Activated T-cell treated with anti-CD3 and anti-CD28 coated beads for 1 hour (primary cell): ENCODE measurements at places on chromosomes 5 and 9.

GRCh38 chr5:143985832-143986515 is 174.0 kb downstream of the HMHB1 start:
- DNase-seq = no peak

- DNase-seq = no peak
Measured at GRCh38 chr5:72749362-72749997, 67.0 kb upstream of the TNPO1 start.

DNA sequence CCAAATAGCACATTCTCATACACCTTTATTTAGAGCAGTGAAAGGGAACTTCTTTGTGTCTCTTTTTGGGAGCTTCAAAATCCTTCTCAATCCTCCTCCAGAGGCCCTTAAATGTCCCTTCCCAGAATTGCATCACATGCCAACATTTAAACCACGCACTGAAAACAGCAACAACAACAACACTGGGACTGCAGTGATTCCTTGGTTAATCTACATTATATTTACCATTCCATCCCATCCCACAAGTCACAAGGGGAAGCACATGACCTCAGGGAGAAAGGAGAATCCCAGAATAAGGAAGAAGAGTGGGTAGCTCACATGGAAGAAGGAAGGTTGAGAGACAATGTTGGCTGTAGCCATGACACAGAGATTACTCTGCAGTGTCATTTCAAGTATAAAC is 41.1 kb downstream of the ELOVL7 start:
- no peak for DNase-seq

DNA sequence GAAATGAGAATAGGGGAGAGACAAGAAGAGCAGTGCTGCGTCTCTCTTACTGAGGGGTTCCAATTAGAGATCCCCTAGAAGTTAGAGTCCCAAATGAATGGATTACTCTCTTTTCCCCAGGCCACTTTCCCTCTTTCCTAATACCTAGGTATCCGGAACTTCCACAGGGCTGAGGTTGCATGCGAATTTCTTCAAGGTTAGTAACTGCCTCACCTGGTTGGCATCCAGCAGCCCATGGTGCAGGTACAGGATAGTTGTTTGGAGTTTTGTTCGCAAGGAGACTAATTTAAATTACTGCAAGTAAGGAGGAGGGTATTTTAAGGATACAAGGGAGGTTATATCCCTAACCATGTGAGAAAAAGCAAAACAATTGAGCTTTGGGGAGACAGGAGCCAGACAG is 52.4 kb upstream of the JAK2 start:
- no peak for DNase-seq

- DNase-seq = no peak
Measured at GRCh38 chr5:79069488-79070349, at the start of the genes BHMT2 and DMGDH. TSS of gene BHMT2 (plus strand) at chr5:79069767. CDS start at chr5:79069783, 16 bp downstream. TSS of gene DMGDH (minus strand) at chr5:79069674. CDS start at chr5:79069620, 54 bp downstream.

GRCh38 chr9:23926368-23926767 is 100.3 kb upstream of the ELAVL2 start:
- DNase-seq = no peak

GRCh38 chr5:67530609-67531255 is 334.1 kb upstream of the CD180 start:
- no peak for DNase-seq

- no peak for DNase-seq
Measured at GRCh38 chr5:59648949-59649921, 244.3 kb downstream of the PDE4D start.

DNA sequence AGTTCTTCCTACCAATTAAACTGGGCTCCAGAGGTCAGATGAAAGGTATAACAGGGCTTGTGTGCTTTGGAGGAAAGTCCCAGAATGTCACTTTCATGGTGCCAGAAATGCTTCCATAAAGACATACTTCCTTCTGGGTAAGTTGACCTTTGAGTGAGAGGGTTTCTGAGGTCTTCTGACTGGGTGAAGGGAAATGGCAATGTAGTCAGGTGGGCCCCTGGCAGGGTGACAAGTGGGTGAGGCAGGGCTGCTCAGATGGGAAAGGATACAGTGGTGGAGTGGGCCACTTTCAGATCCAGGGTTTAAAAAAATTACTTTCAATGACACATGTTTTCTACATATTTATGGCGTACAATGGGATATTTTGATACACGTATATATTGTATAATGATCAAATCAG is 136.5 kb upstream of the PITX1 start:
- no peak for DNase-seq

DNA sequence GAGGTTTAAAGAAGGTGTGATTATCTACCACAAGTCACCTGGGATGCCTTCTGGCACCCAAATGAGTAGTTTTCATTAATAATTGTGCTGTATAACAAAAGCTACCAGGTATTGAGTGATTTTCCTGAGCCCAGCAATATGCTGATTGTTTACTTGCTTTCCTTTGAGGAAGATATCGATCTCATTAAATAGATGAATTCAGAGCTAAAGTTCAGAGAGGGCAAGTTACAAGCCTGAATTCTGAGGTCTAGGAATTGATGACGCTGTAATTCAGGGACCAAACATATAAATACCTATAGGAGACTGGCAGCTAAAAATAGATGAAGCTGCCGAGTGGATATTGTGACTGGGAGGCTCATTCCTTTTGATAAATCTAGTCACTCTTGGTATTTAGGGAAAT is 1.1 kb downstream of the ERCC6L2 start:
- DNase-seq = no peak

DNA sequence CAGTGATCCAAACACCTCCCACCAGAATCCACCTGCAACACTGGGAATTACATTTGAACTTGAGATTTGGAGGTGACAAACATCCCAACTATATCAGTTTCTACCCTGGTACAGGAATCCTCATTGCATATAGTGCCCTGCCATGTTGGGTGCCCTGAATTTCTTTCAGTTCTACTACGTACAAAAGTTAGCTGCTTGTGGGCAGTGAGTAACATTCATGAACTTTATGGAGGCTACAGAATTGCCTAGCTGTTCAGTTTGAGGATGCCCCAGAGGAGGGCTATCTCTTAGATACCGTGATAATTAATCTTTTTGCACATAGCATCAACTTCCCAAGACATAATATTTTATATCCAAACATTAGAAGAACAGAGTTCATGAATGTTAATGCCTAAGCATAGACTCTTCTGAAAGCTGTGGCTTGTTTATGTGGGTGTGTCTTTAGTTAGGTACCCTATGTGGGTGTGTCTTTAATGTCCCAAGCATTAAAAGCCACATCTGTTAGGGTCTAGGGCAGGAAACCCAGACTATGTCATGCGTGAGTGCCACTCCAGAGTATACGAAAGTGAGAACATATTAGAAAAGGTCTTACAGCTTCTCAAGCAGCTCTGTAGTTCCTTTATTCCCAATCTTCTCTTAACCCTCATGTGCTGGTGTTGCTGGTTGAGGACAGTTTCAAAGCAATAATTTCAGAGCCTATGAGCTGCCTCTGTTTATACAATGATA is 47.0 kb upstream of the CHD1 start:
- no peak for DNase-seq

- no peak for DNase-seq
Measured at GRCh38 chr9:18935541-18935940, 97.5 kb downstream of the SAXO1 start.

DNA sequence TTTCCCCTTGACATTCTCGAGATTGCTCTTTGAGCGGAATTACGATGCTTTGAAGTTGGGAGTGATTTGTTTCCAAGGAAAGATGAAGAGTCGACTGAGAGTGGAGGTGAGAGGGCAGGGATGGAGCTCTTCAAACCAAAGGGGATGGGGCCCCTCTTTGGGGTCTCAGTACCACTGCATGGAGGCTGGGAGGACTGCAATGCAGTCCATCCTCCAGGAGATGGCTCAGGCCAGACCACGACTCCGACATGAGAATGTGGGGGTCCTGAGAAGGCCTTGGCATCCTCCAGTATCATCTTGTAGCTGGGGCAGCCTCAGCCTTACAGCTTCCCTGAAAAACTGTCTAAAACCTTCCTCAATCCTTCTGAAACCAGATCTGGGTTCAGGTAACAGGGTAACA is 51.1 kb upstream of the CDKN2AIPNL start:
- DNase-seq = no peak

- no peak for DNase-seq
Measured at GRCh38 chr9:121651008-121651294, 483 bp upstream of the DAB2IP start.

DNA sequence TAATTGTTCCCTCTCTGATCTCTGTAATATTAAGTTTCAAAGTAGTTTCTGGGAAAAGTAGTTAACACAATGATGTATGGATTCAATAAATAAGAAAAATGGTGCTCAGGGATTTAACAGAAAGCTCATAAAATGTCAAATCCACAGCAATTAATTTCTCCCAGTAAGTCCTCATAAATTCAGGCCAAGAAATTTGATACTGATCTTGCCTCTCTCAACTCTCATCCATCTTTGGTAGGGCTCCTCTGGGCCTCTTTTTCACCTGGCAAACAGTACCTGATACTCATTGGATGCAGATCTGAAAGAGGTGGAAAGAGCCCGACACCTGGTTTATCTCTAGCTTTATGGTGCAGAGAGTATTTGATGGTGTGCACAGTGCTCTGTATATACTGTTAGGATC is 106.1 kb downstream of the STK32A start:
- no peak for DNase-seq

- no peak for DNase-seq
Measured at GRCh38 chr9:84375954-84376353, 35.4 kb upstream of the SLC28A3 start.

GRCh38 chr5:2891781-2892180 is 140.3 kb upstream of the IRX2 start:
- DNase-seq = no peak

GRCh38 chr5:172855597-172856292 is 21.7 kb downstream of the ERGIC1 start:
- DNase-seq = no peak

DNA sequence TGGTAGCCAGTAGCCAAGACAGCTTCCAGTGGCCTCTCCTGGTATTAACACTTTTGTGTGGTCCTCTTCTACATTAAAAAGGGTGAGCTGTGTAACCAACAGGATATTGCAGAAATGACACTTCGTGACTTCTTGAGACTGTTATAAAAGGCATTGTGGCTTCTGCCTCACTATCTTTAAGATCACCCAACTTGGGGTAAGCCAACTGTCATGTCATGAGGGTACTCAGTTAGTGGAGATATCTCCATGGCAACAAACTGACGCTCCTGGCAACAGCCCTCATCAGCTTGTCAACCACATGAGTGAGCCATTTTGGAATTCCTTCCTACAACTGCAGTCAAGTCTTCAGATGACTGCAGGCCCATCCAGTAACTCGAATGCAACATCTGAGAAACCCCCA is 121.7 kb downstream of the DEPDC1B start:
- no peak for DNase-seq

DNA sequence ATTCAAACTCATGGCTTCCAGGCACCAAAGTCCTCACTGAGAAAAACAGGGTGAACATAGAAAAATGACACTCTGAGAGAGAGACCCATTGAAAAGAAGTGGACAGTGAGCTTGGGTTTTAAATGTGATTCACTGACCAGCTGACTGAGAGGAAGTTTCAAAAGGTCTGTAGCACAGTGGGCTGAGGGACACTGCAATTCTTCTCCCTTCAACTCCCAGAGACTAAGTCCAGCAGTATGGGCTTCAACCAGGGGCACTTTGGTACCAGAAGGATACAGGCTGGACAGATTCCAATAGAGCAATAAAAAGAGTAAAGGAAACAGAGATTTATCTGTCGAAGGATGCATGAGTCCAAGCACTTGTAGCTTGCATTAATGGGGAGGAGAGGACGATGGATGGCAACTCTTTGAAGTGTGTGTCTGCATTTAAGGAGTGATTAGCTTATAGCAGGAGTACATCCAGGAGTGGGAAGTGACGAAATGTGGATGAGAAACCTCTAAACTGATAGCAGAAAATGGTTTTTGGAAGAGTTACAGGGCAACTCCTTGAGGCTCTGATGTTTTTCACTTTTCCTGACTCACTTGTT is 117.0 kb upstream of the ANKRD55 start:
- no peak for DNase-seq

- DNase-seq = no peak
Measured at GRCh38 chr9:69822116-69822750, 1.6 kb downstream of the CFAP95 start.

GRCh38 chr9:133374612-133375115 is 1.2 kb downstream of the SURF4 start:
- no peak for DNase-seq
